ENCODE measurements at places on chromosomes 12 and 14.

- no peak for DNase-seq
These were observed 179.0 kb downstream of the RIMBP2 start for GRCh38 chr12:130537051-130537450.

GRCh38 chr12:108860443-108860842 is 3.1 kb upstream of the SSH1 start:
- no peak for DNase-seq

DNA sequence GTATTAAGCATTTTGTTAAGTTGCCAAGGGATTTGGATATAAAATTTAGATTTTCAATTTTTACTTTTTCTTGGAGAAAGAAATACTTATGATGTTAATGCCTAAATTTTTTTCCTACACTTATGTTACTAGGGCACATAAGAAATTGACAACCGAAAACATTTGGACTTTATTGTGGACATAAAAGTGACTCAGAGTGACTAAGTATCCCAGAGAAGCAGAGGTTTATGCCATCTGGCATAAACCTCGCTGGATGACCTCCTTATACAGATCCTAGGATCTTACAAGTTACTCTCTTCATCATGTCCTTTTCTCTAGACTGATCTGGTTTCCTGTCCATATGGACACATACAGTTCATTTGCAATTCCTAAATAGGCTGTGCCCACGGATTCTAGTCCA is 89.8 kb downstream of the RERG start:
- DNase-seq, result no peak

GRCh38 chr14:105193916-105194782 is 13.0 kb upstream of the NUDT14 start:
- DNase-seq, result no peak

GRCh38 chr12:47207340-47207717 is 127.6 kb upstream of the AMIGO2 start:
- DNase-seq, result no peak

DNA sequence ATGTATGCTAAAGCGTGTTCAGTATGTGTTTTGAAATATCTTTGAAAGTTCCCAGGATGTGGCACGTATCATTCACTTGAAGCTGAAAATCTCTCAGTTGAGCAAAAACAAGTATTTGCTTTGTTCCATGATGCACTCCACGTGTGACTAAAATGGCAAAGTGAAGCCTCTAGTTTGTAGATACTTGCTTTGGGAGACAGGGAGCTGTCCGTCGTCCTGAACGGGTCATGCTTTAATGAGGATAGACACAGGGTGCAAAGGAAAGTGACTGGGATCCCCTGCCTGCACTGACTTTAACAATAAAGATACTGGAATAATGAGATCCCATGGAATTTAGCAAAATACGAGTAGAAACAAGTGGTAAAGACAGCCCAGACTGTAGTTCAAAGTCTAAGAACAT is 991.4 kb downstream of the NRXN3 start:
- DNase-seq, result no peak

DNA sequence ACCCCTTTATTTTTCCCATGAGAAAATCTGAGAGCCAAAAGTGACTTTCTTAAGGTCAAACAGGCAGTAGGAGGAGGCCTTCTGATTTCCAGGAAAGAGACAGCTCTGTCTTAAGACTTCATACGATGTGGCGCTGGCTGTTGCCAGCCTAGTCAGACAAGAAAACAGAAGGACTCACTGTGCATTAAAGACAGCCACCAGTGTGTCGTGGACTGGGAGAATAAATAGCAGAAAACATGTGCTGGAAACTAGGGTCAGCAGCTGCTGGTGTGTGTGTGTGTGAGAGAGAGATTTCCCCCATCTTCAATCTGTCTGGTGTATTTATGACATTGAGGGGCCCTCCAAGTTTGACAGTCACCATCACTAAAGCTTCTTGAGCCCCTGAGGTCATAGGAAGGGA is 708.6 kb upstream of the TMEM132C start:
- no peak for DNase-seq

DNA sequence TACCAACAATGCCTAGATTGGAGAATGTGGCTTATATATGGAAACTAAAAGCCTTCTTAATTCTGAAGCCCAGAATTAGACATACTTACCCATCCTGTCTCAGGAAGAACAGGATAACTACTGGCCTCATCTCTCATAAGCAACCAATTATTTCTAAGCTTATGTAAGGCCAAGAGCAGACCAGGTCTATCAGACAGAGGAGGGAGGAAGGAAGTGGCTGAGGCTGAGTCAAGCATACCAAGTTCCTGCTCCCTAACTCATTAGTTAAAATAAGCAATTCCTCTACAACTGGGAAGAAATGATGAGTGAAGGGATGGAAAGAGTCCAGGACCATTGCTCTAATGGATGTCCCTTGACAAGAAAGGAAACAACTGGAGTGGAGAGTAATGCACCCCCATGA is 27.0 kb upstream of the INSM2 start:
- no peak for DNase-seq

- DNase-seq, result no peak
These were observed 922 bp downstream of the PTPRR start for GRCh38 chr12:70919597-70920035.

GRCh38 chr12:81284137-81284536 is 206.3 kb downstream of the ACSS3 start:
- no peak for DNase-seq

- DNase-seq, result no peak
These were observed 9.7 kb upstream of the CRY1 start for GRCh38 chr12:107103097-107103496.

DNA sequence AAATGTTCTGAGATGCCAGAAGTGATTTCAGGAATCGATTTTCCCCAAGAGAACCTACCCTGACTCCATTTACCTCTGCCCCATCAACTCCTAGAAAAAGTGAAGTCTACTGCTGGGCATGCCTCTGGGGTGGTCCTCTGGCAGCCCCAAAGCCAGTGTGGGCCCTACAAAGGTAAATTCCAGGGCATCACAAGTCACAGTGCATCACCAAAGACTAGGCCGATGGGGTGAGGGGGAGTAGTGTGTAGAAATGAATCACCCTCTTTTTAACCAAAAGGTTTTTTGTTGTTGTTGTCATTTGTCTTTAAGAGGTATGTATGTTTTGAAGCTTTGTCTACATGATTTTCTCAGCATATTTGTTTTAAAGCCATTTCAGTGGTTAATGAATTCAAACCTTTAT is 46.4 kb upstream of the RTRAF start:
- DNase-seq, result no peak

- DNase-seq, result no peak
These were observed 85.8 kb downstream of the EXOC5 start for GRCh38 chr14:57182760-57183503.

DNA sequence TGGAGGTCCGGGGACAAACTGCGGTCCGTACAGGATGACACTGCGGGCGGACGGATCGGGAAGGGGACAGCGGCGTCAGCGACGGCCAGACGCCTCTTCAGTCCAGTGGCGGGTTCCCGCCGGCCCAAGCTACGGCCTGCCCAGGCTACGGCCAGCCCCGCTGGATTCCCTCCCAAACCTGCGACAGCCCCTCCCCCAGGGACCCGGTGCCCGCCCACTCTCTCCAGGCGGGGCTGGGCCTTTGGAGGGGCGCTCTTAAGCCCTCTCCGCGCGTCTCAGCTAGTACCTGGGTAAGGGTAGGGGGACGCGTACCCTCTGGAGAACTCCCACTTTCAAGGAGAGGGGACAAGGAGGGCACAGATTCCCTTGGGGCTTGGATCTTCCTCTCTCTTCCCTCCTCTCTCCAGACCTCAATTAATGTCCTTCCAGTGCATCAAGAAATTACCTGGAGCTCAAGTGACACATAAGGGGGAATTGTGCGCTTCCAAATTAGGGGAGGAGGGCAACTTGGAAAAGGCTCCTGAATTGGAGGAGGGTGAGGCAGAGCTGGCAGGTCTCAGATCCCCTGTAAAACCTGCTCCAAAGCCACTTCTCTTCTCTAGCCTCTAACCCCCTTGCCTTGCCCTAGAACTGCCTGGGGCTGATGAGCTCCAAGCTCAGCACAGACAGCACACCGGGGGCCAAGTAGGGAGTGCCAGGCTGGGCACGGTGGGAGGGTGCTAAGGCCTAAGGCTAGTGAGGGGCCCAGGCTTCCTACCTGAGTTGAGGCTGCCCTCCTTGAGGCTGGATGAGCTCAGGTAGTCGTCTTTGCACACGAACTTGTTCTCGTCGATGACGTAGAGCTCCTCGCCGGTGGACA is 3.1 kb downstream of the LHX5 start:
- DNase-seq, result no peak

DNA sequence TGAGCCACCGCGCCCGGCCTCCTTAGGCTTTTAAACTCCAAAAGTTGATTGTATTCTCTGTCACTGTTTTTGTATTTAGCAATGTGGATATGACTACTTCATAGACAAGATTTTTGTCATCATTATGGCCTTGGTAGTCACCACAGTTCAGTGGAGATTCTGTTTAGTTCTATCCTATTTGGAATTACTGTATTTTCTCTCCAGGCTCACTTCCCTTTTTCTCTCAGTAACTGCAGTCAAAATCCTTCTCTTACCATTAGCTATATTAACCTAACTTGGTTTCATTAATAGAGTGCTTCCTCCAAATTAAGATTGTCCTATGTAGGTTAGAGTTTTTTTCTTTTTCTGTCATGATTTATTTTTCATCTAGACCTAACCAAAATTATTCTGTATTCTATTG is 283.9 kb downstream of the TMTC2 start:
- no peak for DNase-seq

DNA sequence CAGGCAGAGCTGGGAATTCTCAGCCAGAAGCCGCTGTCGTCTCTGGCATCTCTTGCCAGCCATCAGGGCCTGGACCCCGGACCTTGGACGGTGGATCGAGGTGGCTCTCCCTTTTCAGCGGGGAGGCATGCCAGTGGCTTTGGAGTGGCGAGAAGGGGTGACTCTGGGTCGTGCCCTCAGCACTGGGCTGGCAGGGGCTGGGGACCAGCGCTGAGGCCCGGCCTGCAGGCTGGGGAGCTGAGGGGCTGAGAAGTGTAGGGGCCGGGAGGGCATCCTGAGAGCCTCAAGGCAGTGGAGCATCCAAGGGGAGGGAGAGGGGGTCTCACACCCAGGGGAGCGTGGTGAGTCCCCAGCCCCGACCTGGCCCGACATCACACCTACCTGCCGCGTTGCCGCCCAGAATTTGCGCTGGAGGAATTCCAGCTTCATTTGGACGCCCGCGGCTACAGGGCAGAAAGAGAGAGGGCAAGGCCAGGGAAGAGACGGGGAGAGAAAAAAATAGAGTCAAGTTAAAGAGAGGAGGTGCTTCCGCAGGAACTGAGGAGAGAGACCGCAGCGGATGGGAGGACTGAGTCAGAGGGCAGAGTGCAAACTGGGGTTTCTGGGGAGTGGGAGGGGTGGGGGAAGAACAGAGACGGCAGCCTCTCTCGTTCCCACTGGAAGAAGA is 9.0 kb upstream of the LRTM2 start:
- no peak for DNase-seq

GRCh38 chr14:69151458-69152180 is 1.3 kb downstream of the DCAF5 start:
- peak; percentile 50 for DNase-seq

DNA sequence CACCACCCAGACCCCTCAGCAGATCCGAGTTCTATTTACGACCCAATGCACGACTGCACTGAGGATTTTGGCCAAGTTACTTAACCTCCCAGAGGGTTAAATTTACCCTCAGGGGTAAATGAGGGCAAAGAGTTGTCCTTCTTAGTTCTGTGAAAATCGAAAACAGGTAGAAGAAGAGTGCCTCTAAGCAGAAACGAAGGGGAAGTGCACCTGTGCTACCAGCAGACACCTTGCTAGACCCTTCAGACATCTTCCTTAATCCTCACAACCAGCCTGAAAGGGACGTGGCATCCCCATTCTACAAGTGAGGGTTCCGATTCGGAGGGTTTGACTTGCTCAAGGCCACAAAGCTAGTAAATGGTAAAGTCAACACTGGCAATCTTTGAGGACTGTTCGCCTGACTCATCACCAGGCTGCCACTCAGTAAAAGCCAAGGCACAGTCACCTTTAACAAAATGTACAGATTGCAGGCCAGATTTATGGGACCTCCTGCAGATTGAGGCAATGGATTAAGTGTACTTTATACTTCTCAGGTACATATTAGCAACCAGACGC is 1.6 kb downstream of the GSG1 start:
- DNase-seq, result no peak

DNA sequence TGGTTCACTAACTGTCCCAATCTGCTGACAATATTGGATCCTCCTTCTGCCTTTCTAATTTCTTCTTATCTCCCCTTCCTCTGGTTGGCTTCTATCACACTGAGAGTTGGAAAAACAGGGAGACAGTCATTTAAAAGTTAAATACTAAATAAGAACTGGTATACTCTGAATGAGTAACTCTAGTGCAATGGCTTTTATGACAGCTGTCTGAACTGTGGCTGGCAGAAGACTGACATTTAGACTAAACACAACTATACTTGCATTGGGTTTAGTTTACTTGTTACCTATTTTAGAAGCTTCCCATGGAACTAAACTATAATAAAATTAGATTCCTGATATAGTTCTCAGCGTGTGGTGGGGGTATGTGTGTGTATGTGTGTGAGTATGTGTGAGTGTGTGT is 7.9 kb upstream of the MAGOHB start:
- DNase-seq, result no peak

GRCh38 chr12:120801146-120801545 is 75.5 kb downstream of the ACADS start:
- no peak for DNase-seq

DNA sequence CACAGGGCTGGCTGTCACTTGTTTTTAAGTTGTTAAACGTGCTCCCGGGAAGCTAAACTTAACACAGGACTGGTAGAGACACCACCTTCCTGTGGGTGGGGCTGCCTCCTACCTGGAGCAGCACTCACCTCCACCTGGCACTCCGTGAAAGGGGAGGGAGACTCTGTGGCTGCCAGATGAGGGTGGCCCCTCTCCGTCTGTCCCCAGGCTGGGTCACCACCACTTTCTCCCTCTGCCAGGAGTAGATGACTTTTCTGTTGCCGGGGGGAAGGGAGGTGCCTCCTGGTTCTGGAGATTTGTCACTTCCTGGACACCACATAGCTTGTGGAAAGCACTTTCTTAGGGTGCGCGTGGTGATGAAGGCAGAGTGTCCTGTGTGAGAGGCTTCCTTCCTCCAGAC is 81.3 kb downstream of the WDR20 start:
- no peak for DNase-seq

GRCh38 chr12:104130760-104131159 is 7.2 kb downstream of the NFYB start:
- no peak for DNase-seq

DNA sequence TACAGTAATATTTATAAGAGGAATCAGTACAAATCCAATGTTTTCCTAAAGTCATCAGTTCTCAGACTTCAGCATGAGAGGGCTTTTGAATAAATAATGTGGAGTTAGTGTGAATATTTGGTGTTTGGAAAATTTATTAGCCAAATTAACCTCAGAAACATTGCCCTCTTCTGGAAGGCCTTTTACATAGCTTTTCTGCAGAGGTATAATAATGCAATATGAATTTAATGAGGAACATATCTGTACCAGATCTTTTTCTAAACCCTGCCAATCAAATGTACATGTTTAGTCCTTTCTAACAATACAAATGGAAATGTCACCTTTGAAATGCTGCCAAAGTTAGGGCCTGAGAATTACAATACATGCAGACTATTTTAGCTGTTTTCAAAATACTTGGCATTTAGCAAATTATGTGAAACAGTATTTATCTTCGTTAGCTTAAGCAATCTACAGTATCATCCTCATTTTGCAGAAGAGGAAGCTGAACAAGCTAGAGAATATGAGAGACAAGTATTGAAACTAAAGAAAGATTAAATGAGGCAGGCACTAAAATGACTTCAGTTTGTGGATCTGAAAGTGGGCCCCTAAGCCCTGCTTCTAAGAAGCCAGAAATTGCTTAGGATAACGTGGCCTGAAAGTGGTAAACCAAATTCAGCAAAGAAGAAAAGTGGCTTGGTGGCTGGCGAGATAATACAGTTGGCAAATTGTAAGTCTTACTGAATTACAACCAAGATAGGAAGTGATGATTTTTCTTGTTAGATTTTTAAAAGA is 60.4 kb upstream of the MANSC4 start:
- no peak for DNase-seq
